NCI-H748 treated with DMSO at 0.1 percent for 48 hours (cell line): ENCODE measurements at places on chromosomes 2 and 18.

GRCh38 chr2:196592331-196592910 lies 47.1 kb upstream of the CCDC150 start:
- peak; percentile 84 for DNase-seq

DNA sequence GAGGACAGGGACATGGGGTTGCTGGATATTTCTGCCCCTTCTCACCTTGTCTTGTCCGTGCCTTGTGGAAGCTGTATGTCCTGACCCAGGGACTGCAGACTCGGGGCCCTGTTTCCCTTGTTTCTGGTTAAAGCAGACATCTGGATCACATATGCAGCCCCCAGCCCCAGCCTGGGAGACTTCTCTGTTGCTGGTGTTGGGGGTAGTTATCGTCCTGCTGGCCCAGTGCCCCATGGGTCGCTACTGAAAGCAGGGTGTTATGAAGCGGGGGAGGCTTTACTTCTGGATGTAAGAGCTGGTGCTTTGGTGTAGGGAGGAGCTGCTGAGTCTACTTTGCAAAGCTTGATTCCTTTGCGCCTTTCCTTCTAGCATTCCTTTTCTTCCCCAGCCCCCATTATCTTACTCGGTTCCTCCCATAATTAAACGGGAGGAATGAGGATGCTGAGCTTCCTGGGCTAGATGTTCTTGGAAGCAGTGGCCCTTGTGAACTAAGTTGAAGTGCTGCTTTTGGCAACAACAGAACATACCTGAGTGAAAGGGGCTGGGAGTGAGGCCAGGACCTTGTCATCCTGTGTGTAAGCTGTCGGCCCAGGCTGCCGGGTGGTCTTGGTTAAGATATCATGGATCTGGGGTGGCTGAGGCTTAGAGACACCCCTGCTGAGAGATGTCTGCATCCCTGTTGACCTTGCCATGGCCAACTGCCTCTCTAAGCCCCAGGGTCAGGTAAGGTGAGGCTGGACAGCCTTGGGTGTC lies 3.4 kb downstream of the TET3 start:
- no peak for DNase-seq

- no peak for DNase-seq
Measured at GRCh38 chr2:27717070-27717795, 53.5 kb downstream of the SLC4A1AP start.

- no peak for DNase-seq
Measured at GRCh38 chr18:10057401-10057893, 143.6 kb downstream of the VAPA start.

DNA sequence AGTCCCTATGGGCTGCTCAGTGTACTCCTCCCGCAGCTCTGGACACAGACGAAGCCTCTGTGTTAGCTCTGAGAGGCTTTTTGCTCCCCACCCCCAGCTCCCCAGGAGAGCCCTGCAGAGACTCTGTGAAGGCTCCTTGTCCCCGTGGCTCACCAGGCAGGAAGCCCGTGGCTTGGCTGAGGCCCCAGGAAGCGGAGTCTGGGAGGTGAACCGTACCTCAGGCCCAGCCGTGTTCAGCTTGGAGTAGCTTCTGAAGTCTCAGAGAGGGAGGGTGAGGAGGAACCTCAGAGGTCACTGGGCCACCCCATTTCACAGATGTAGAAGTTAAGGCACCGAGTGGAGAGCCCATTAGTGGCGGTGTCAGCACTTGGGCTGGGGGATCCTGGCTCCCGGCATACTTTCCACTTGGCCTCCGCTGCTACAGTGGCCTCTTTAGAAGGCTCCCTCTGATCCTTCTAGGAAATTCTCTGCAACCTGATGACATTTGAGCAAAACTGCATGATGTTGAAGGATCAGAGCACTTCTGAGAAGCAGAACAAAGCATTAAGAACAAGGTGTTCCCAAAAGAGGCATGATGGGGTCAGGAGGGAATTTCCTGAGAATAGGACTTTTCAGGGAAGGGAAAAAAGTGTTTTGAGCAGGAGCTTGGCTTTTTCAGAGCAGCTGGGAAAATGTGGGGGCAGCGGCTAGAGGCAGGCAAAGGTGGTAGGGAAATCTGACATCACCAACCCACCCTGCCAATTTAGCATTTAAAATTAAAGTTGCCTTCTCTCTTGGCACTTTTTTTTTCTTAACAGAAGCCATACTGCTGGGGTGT lies 79.1 kb downstream of the MCFD2 start:
- DNase-seq = no peak

DNA sequence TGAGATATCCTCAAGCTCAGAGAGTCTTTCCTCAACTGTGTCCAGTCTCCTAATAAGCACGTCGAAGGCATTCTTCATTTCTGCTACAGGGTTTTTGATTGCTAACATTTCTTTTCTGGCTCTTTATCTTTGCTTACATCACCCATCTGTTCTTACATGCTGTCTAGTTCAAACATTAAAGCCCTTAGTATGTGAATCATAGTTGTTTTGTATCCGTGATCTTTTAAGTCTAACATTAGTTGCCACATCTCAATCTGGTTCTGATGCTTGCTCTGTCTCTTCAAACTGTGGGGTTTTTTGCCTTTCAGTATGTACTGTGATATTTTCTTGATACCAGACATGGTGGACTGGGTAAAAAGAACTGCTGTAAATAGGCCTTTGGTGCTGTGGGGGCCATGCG lies 235.2 kb downstream of the SH3RF3 start:
- DNase-seq = no peak

DNA sequence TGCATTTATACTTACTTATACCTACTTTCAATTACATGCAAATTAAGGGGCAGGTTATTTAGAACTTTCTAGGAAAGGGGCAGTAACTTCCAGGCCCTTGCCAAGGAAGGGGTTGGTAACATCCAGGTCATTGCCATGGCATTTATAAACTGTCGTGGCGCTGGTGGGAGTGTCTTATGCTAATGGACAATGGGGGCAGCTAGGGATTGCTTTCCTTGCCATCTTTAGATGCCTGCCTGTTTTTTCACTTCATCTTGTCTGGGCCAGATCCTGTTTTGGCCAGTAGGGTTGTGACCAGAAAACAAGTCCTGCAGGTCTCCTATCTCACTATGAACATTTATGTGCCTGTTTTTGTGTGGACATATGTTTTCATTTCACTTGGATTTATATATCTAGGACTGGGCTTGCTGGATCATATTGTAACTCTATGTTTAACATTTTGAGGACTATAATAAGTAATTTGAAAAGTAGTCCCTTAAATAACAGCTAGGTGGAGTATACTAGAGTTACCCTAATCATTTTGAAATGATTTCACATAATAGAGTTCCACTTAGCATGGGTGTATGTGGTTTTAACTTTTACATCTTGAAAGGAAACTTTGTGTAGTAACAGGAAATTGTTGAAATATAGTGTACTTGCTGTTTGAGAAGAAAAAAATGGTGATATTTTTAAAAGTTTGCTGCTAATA lies 56.1 kb downstream of the LCLAT1 start:
- no peak for DNase-seq

GRCh38 chr2:241558532-241559322 lies at the start of gene BOK:
Gene BOK, plus strand, starts transcription at chr2:241558745. Its CDS starts 739 bp downstream, at chr2:241559484.
- DNase-seq = peak; percentile 27

GRCh38 chr18:48868468-48869466 lies 82.0 kb downstream of the SMAD7 start:
- no peak for DNase-seq

- DNase-seq = no peak
Measured at GRCh38 chr2:48504647-48505327, 25.2 kb upstream of the STON1 start.
